Thoracic aorta endothelial cell (primary cell): ENCODE measurements at places on chromosomes 3 and 15. TPM values are rescaled to one million over a fixed set of nuclear protein-coding genes. Genes with fewer than 3 reads are reported as not detected.

The SOX14 gene
- total RNA-seq: not detected in 2 replicates

The RLBP1 gene
- not detected in 2 replicates for total RNA-seq

The VGLL3 gene
- 2.1 and 3.7 TPM in 2 replicates for total RNA-seq

The SMCO1 gene
- total RNA-seq: not detected in 2 replicates

The CHRNB4 gene
- not detected in 2 replicates for total RNA-seq

The GRK7 gene
- not detected in 2 replicates for total RNA-seq

The FAH gene
- total RNA-seq: 11.7 and 17.2 TPM in 2 replicates

The HIGD2B gene
- not detected in 2 replicates for total RNA-seq

The KLHL40 gene
- total RNA-seq: under 0.01 TPM in 1 of 2 replicates, not detected in the other

The SSUH2 gene
- not detected in 2 replicates for total RNA-seq

The UCN2 gene
- not detected in 2 replicates for total RNA-seq

The CFAP20DC gene
- total RNA-seq: 4.3 TPM in 2 replicates

The KCNH8 gene
- under 0.01 TPM in 1 of 2 replicates, not detected in the other for total RNA-seq

The RASGRP1 gene
- 0.07 and 0.13 TPM in 2 replicates for total RNA-seq

The IL12A gene
- total RNA-seq: 0.65 and 0.80 TPM in 2 replicates

The LMOD3 gene
- total RNA-seq: not detected in 2 replicates

The GABRB3 gene
- total RNA-seq: 0.40 and 0.57 TPM in 2 replicates

The HACD3 gene
- total RNA-seq: 98.8 and 134 TPM in 2 replicates

The APOD gene
- total RNA-seq: 2.8 and 6.8 TPM in 2 replicates

The PCBP4 gene
- total RNA-seq: 23.1 and 23.3 TPM in 2 replicates

The TM4SF18 gene
- 156 and 234 TPM in 2 replicates for total RNA-seq

The HRG gene
- total RNA-seq: not detected in 2 replicates

The MAGEL2 gene
- total RNA-seq: 0.07 TPM in 1 of 2 replicates, not detected in the other

The TRMT10C gene
- 48.5 and 50.9 TPM in 2 replicates for total RNA-seq

The RAB11A gene
- 317 and 433 TPM in 2 replicates for total RNA-seq

The LDHAL6B gene
- not detected in 2 replicates for total RNA-seq

The ENTPD3 gene
- 0.07 and 0.13 TPM in 2 replicates for total RNA-seq

The NANOGP8 gene
- total RNA-seq: 0.14 TPM in 1 of 2 replicates, not detected in the other

The FANCD2OS gene
- not detected in 2 replicates for total RNA-seq

The IMPG2 gene
- total RNA-seq: 0.50 and 0.53 TPM in 2 replicates

The ACP3 gene
- total RNA-seq: 0.13 TPM in 1 of 2 replicates, not detected in the other

The POC1A gene
- total RNA-seq: 8.0 and 12.6 TPM in 2 replicates

The ASB14 gene
- total RNA-seq: not detected in 2 replicates

The LRRIQ4 gene
- total RNA-seq: under 0.01 and 0.07 TPM in 2 replicates

The DNAH1 gene
- total RNA-seq: 2.7 and 2.9 TPM in 2 replicates

The RASL12 gene
- total RNA-seq: not detected in 2 replicates

The C2CD4B gene
- 8.2 and 21.7 TPM in 2 replicates for total RNA-seq

The MESP2 gene
- total RNA-seq: 0.14 and 0.27 TPM in 2 replicates

The ACAP2 gene
- 87.0 and 92.3 TPM in 2 replicates for total RNA-seq

The AAGAB gene
- 44.4 and 51.5 TPM in 2 replicates for total RNA-seq

The RPP25 gene
- 16.2 and 20.9 TPM in 2 replicates for total RNA-seq

The DTX3L gene
- 23.7 and 29.9 TPM in 2 replicates for total RNA-seq

The GLDN gene
- not detected in 2 replicates for total RNA-seq

The CDC25A gene
- total RNA-seq: 25.3 and 27.0 TPM in 2 replicates

The GPR62 gene
- 0.07 TPM in 1 of 2 replicates, not detected in the other for total RNA-seq

The LRRC3B gene
- total RNA-seq: not detected in 2 replicates

The AGBL1 gene
- total RNA-seq: not detected in 2 replicates

The RTP4 gene
- 0.22 TPM in 1 of 2 replicates, not detected in the other for total RNA-seq

The SPATA12 gene
- 0.07 and 0.13 TPM in 2 replicates for total RNA-seq

The ZNF619 gene
- total RNA-seq: 6.1 and 8.8 TPM in 2 replicates

The TIMP4 gene
- total RNA-seq: 0.14 TPM in 1 of 2 replicates, not detected in the other

The CNTN4 gene
- under 0.01 TPM in 1 of 2 replicates, not detected in the other for total RNA-seq

The CCRL2 gene
- 14.6 and 15.4 TPM in 2 replicates for total RNA-seq
